ENCODE measurements at places on chromosomes 7 and 10.

DNA sequence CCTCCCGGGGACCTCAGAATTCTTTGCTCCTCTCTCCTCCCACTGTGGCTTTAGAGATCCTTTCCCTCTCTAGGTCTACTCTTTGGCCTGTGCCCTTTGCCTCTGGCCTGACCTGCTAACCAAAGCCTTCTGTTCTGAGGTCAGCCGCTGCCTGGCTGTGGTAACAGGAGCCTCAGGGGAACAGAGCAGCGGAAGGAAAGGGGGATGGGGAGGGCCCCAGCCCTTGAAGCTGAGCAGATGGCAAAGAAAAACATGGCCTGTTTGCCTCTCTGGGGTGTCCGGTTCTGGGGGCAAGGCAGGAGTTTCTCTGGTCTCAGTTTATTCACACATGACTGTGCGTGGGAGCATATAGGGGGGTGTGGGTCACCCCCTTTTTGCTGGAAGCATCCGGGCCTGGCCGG is 28.2 kb downstream of the COL26A1 start:
- peak; percentile 80 for DNase-seq

- no peak for DNase-seq
These were observed 143.8 kb upstream of the SLC13A1 start for GRCh38 chr7:123343611-123344010.

- no peak for DNase-seq
These were observed 66.0 kb downstream of the TCERG1L start for GRCh38 chr10:131245475-131246059.

DNA sequence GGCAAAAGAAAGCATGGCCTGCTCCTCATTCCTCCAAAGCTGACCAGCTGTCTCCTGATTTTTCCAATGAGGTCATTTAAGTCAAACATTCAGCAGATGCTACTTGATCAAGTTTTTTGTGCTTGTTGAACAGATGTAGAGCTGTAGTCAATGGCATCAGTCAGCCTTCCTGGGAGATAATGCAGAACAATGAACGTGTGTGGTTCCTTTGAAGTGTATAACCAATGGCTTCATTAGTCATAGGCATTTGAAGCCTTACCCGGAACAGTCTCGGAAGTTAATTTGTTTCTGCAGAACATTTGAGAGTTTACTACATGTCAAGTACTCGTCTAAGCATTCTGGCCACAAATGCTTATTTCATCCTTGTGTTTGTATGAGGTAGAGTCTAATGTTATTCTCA is 227.1 kb downstream of the ADRA2A start:
- no peak for DNase-seq

DNA sequence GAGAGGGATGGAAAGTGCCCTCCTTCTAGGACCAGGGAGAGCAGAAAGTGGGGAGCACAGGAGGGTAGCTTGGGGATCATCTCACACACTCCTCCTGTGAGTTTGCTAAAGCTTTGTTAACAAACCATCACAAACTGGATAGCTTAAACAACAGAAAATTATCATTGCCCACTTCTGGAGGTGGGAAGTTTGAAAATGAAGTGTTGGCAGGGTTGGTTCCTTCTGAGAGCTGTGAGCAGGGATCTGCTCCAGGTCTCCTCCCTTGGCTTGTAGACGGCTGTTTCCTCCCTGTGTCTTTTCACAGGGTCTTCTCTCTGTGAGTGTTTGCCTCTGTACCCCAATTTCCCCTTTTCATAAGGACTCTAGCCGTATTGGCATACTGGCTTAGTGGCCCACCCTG is 32.0 kb upstream of the CXCL12 start:
- DNase-seq: no peak

- no peak for DNase-seq
These were observed 280.5 kb downstream of the KIF20B start for GRCh38 chr10:89981891-89982290.

- peak; percentile 24 for DNase-seq
These were observed 922.9 kb downstream of the LRMDA start for GRCh38 chr10:76354212-76354738.

GRCh38 chr10:6153845-6154244 is 48.9 kb upstream of the PFKFB3 start:
- DNase-seq: no peak

DNA sequence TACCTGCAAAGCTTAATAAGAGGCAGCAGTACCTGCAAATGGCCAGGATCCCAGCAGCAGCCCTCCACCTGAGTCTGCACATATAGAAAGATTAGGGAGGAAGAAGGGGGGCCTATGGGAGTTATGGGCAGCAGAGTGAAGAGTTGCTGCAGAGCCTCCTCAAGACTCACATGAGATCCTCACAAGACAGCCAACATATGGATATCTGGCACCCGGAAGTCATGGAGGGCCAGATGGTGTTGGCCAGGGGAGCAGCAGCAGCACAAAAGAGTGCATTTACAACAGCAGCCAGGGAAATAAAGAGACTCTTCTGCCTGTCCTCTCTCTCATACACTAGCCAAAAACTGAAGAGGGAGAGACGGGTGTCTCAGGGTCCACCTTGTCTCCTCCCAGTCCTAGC is 4.0 kb upstream of the TAS2R40 start:
- DNase-seq: no peak

GRCh38 chr10:96720422-96721206 is at the start of gene PIK3AP1:
Gene PIK3AP1, minus strand, starts transcription at chr10:96720514. Its CDS starts 120 bp downstream, at chr10:96720394.
- peak; percentile 26 for DNase-seq

DNA sequence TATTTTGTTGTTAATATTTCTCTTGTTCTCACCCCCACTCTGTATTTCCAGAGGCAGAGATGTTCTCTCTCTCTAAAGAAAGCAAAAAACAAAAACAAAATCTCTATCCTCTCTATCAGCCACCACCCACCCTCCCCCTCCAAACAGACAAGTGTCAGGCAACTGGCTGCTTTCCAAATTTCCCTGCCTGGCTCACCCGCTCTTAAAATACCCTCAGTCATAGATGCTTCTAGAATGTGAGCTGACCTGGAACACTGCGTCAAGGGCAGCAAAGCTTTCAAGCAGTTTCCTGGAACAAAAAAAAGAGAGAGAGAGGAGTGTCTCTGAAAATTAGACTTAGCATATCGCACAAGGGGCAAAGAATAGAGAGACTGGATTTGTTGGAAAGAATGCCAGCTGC is 341.0 kb upstream of the ZMIZ1 start:
- DNase-seq: no peak

DNA sequence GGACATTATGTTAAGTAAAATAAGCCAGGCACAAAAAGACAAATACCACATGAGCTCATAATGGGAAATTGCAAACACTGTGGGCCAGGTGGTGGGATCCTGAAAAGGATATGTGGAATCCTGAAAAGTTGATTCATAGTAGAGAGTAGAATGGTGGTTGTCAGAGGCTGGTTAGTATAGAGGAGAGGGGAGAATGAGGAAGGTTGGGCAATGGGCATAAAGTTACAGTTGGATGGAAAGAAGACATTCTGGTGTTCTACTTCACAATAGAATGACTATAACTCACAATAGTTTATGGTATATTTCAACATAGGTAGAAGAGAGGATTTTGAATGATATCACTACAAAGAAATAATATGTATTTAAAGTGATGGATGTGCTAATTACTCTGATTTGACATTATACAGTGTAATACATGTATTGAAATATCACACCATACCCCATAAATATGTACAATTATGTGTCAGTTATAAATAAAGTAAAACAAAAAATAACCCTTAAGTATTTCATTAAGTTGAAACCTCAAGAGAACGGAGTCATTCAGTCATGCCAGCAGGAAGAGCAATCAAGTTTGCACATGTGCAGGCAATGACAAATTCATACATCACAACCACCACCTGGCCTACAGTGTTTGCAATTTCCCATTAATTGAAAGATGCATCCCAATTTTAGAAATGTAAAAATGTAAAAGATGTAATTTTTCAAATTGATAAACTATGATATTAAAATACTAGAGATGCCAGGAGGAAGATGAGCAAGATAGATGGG is 156.7 kb downstream of the MAGI2 start:
- no peak for DNase-seq

- DNase-seq: no peak
These were observed 130.1 kb downstream of the OTUD1 start for GRCh38 chr10:23568996-23569395.

DNA sequence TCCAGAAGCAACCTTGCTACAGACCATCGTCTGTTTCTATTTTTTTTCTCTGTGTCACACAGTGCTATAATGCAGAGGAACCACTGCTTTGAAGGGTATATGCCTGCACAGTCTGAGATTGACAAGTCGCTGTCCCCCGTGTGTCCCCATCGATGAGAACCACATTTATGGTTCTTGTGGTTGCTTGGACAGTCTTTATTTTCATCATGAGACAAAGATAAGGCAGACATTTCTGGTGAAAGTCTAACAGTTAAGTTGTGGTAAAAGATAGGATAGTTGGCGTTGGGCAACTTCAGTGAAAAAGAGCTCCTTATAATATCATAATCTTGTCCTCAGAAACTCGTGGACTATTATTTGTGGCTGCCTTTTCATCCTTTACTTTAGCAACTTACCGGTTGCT is 6.3 kb upstream of the AKR1E2 start:
- no peak for DNase-seq

DNA sequence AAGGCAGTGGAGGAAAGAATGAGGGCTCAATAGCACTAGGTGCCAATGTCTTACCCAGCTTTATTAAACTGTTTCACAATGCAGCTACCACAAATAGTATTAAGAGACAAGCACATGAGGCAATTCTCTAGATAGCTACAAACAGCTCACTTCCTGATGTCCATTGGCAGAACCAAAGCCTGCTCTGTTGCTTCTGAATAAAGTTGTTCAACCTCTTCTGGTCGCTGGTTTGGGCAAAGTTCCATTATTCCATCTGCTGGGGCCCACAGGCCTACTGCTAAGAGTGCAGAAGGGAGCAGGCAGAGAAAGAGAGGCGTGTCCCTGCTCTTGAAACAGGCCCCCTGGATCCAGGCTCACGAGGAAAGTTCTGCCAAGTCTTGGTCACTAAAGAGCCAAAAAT is 173.9 kb downstream of the ZNF438 start:
- no peak for DNase-seq

DNA sequence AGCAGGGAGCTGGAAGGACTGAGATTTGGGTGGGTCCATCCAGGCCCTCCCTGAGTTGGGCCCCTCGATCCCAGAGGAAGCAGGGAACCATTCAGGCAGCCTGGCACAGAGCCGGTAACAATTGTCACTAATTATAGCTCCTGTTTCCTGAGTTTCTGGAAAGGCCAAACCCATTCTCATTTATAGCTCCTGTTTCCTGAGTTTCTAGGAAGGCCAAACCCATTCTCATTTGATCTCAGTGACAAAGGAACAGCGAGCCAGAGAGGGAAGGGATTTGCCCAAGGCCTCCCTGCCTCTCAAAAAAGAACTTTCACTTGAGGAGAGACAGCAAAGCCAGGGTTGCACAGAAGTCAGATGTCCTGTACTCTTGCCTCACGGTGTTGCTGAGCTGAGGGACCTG is 521.9 kb downstream of the TYW1 start:
- DNase-seq: no peak

- DNase-seq: no peak
These were observed 20.4 kb upstream of the ZNF488 start for GRCh38 chr10:47404446-47404845.

- DNase-seq: peak; percentile 78
These were observed at the start of gene UNCX for GRCh38 chr7:1232623-1233332. Gene UNCX, plus strand, starts transcription at chr7:1232872. Its CDS starts 146 bp downstream, at chr7:1233018.

GRCh38 chr7:153327683-153328082 is 568.1 kb downstream of the ACTR3B start:
- DNase-seq: no peak

- DNase-seq: no peak
These were observed 18.5 kb upstream of the SAR1A start for GRCh38 chr10:70188768-70189167.

DNA sequence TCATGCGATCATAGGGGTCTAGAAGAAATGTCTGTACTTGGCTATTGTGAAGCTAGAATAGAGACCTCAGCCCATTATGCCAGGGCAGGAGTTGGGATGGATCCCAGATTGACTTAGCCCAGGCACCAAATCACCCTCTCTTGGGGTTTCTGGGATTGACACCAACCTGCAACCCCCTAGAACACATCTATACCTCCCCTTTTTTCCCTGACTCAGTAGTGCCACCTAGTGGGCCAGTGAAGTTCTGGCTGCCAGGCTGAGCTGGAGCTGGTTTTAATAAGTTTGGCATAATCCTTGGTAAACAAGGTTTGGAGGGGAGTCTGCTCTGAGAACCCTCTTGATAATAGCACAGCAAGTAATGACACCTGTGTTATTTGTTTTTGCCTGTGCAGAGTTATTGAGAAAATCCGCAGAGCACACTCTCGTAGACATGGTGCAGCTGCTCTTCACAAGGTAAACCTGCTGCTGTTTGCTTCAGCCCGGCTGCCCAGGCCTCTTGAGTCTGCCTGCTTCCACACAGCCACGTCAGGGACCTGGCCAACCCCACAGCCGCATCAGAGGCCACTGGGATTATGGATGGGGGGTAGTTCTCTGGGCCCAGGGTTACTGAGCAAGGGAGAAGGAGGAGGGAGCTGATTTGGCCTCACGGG is 43.3 kb upstream of the NFKB2 start:
- DNase-seq: peak; percentile 64

DNA sequence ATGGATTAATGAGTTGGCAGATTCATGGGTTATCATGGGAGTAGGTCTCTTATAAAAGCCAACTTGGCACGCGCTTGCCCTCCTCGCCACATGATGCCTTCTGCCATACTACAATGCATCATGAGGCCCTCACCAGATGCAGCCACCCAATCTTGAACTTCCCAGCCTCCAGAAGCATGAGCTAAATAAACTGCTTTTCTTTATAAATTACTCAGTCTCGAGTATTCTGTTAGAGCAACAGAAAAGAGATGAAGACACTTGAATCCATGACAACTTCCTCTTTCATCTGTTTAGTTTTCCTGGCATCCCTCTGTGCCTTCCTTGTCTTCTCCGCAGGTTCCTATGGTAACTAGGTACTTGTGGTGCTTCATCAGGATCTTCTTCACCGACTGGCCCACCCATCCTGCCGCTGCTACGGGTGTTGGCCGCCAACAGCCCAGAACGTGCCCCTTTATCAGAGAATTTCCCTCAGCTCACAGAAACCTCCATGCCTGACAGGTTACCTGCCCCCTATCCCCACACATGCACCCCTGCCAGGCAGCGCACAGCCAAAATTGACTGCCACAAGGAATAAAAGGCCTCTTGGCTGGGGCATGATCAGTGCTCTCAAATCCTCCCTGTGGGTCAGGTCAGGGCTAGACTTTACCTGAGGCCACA is 28.0 kb upstream of the PPIF start:
- DNase-seq: no peak

DNA sequence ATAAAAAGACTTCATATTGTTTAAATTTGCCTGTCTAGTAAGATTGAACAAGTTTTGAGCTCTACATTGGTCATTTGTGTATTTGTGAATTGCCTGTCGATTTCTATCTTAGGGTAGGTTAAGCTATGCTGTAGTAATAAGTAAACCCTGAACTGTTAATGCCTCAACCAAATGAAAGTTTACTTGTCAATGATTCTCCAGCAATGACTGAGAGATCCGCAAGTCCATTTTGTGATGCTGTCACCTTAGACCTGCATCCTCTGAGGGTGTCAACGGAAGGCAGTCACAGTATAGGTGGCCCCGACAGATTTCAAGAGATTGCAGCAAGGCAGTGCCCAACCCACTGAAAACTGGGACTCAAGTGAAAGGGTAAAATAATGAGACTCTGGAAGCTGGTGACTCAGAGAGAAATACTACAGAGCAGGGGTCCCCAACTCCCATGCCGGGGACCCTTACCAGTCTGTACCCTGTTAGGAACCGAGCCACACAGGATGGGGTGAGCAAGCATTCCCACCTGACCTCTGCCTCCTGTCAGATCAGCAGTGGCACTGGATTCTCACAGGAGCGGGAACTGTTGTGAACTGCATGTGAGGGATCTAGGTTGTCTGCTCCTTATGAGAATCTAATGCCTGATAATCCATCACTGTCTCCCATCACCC is 10.8 kb upstream of the PHYH start:
- DNase-seq: no peak
